ENCODE measurements at places on chromosomes 3 and 15. TPM values are rescaled to one million over a fixed set of nuclear protein-coding genes. Genes with fewer than 3 reads are reported as not detected.

Gene FOXL2
- 0.05 TPM for polyA plus RNA-seq

Gene XPC
- polyA plus RNA-seq = 36.0 TPM

Gene RASGRF1
- polyA plus RNA-seq = 0.07 TPM

DNA sequence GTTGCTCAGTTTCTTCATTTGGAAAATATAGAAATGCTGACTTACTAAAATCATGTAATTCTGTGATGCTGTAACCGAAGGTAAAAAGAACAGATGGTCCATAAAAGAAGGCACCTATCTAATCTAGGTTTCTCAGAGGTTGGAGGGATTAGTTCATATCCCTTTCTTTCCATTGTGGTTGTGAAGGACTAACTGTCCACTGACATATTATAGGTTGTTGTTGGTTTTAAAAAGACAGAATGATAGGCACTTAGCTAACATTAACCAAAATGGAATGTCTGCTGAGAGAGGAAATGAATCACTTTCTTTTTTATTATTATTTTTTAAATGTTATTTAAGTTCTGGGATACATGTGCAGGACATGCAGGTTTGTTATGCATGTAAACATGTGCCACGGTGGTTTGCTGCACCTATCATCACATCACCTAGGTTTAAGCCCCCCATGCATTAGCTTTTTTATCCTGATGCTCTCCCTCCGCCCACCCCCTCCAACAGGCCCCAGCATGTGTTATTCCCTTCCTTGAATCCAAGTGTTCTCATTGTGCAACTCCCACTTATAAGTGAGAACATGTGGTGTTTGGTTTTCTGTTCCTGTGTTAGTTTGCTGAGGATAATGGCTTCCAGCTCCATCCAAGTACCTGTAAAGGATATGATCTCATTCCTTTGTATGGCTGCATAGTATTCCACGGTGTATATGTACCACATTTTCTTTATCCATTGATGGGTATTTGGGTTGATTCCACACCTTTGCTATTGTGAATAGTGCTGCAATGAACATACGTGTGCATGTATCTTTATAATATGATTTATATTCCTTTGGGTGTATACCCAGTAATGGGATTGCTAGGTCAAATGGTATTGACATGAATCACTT, 45.8 kb downstream of the ALDH1A2 start:
- no peak for DNase-seq

DNA sequence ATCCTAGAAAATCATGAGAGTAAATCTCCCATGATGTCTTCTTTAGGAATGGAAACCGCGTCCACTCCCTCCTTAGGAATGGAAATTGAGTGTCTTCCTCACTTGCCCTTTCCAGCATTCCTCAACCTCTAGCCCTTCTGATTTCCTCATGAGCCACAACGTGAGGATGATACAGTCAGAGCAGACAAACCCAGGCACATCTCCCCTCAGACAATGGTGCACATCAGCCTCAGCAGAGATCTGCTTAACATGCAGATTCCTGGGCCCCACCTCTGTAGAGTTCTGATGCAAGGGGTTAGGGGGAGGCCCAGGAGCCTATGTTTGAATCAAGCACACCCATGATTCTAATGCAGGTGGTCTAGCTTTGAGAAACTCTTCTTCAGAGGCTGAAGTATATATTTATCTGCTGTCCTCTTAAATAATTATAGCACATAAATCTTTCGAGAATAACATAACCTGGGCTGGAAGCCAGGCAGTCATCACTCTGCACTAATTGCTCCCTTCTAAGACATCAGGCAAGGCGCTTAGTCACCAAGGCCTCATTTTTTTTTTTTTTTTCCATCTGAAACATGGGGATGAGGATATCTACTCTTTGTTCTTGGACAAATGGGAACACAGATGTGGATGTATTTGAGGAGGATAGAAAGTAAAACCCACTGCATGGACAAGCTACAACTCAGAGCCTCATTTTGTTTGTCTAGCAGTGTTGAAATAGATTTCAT, 81.7 kb downstream of the PRICKLE2 start:
- DNase-seq = peak; percentile 44

GRCh38 chr3:184868477-184868876, 56.5 kb downstream of the VPS8 start:
- no peak for DNase-seq

GRCh38 chr3:57003676-57004075, 56.8 kb upstream of the SPATA12 start:
- no peak for DNase-seq

DNA sequence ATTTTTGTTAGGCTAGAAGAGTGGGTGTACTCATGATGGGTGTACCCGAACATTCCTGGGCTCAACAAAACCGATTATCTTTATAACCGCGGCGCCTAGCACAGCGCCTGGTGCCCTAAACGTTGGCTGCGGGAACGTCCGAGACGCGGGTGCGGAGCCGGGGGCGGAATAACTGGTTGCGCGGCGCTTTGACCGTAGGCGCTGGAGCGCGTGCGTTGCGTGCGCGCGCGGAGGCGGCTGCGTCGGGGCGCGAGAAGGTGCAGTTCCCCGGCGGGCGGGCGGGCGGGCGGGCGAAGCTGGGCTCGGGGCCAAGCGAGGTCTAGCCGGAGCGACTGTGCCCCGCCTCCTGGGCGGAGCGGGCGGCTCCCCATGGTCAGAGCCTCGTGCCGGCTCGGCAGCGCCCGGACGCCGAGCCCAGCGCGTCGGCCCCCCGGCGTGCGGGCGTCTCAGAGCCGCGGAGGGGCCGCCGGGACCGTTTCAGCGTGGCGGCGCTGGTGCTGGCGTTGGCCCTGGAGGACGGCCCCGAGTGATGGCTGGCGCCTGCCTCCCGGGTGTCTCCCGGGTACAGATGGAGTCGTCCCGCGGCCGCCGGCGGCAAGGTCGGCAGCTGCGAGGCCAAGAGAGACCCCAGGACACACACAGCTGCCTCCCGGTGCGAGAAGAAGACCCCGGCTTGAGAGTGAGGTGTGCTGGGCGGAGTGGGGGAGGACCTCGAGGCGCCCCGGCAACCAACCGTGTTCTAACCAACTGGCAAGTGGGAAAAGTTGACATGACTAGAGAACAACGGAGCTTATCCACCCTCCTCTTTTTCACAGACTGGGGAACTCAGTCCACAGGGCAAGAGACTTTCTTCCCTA, at the start of gene PLAAT1:
Gene PLAAT1, plus strand, starts transcription at position 373 of the 857 bp plus-strand sequence. CDS start 14,429 bp downstream, outside the sequence.
- peak; percentile 0 for DNase-seq

- DNase-seq = no peak
Measured at GRCh38 chr15:39095218-39095879, 485.5 kb upstream of the THBS1 start.

DNA sequence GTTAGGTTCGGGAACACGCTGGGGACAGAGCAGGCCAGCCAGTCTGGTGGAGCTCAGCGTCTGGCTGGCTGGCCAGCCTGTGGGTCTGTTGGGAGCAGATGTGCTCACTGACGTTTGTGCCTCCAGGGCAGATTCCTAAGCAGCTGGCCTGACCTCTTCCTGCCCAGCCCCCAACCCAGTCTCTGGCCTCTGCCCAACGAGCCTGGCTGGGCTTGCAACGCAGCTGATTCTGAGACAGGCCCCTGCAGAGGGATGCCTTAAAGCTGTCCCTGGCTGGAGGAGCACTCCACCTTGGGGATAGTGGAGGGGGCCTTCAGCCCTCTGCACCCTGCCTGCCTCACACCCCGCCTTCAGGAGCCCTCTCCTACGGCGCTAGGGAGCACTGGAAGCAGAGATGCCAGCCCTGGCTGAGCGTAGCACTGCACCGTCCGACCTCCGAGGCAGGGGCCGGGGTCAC, 46.0 kb downstream of the KLF13 start:
- DNase-seq = peak; percentile 53
